NCI-H187 treated with DMSO at 0.1 percent for 48 hours (cell line): ENCODE measurements at places on chromosomes 2 and 18.
A peak's percentile ranks its signal among the peaks of the same experiment; 100 is the strongest.

GRCh38 chr2:136376798-136377211 is 258.9 kb upstream of the CXCR4 start:
- no peak for DNase-seq

GRCh38 chr2:144712550-144712940 is 192.6 kb upstream of the ZEB2 start:
- DNase-seq = no peak

- no peak for DNase-seq
These were observed 57.7 kb downstream of the CD28 start for GRCh38 chr2:203763938-203764664.

DNA sequence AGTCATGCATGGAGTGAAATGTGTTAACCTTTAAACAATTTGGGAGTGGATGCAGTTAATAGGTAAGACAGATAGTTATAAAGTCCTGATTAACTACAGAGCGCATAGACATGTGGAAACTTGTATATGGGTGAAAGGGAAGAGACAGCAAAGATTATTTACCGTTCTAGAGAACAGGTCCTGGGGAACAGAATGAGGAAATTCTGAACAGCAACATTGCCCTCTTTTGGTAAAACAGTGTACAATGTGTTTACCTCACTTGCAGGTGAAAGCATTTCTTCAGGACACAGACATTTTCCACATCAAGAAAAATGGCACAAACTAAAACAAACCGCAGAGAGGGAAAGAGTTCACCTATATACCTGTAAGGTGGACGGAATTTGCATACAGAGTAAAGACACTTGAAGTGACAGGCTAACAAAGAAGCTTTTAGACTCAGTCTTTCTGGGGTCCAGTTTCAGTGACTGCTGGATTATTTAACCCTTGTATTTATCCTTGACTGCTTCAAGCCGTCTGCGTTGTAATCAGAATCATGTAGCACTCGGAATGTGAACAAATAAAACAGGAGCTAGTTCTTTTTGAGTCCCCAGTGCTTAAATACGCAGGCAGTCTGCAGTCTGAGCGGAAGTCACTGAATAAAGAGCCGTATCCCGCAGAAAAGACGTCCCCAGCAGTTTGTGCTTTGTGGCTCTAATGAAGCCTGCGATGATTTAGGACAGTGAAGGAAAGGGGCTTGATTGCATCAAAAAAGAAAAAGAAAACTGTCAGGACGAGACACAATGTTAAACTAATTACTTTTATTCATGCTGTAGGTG is 364.8 kb upstream of the GALNT5 start:
- no peak for DNase-seq

GRCh38 chr2:188000189-188000588 is 291.5 kb upstream of the GULP1 start:
- DNase-seq = no peak

DNA sequence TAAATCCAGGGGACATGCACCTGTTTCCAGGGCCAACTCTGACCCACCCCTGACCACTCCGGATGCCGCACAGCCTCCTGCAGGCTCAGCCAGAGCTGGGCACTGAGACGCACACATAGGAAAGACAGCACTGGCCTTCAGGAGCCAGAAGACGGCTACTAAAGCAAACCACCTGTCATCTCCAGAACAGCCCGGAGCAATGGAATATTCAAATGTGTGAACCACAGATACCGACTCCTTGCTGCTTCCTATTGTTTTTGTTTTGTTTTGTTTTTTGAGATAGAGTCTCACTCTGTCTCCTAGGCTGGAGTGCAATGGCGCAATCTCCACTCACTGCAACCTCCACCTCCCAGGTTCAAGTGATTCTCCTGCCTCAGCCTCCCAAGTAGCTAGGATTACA is 94.0 kb downstream of the LAMA1 start:
- DNase-seq = no peak

- DNase-seq = no peak
These were observed 116.8 kb downstream of the CTAGE1 start for GRCh38 chr18:22300665-22301636.

GRCh38 chr2:103789381-103790095 is 1027.7 kb downstream of the TMEM182 start:
- no peak for DNase-seq

DNA sequence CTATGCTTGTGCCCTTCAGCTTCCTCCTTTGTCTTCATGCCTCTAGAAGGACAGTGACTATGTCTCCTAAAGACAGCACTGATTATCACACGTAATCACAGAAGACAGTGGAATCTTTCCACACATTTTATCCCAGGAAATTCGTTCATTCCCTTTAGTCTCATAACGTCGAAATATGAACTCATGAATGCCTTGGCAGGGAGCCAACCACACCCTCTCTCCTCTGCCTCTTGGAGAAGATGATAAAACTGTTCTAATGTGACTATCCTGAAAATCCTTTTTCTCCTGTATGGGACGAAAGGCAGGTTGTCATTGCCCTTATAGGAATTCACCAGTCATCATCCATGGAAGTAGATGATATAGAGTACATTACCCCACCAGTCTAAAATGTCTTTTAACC is 726.6 kb upstream of the FANCL start:
- DNase-seq = peak; percentile 16

DNA sequence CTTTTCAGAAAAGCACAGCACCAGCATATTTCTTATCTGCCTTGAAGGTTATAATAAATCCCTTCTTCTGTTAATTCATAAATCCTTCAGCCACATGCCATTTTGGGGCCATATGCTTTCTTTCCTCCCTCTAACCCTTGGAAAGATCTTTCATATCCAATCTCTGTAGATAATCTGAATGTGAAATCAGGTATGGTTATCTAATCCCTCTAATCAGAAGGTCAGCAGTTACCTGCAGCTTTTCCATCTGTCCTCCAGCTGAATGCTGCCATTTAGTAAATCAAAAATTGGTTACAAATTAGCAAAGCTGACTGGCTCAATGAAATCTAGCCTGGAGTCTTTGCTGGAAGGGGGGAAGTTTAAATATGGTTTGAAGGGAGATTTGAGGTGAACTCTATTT is 230.5 kb downstream of the PIK3C3 start:
- DNase-seq = no peak

- DNase-seq = no peak
These were observed 331.3 kb downstream of the SS18 start for GRCh38 chr18:25759111-25759510.

DNA sequence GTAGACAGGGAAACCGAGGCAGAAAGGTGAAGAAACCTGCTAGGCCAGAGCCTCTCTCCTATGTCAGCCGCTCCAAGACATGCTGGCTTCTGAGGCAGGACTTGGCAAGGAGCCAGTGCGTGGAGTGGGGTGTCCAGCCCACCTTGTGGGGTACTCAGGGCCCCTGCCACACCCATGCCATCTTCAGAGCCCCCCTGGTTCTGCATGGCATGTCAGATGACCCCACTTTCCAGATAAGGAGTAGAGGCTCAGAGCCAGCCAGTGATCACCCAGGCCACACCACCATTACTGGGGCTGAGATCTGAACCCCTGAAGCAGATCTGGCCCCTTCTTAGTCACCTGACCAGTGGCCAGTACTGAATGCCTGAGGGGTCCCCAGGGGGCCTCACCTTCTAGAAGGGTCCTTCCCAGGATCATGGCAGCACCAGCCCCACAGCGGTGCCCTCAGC is 14.7 kb downstream of the CROCC2 start:
- no peak for DNase-seq

DNA sequence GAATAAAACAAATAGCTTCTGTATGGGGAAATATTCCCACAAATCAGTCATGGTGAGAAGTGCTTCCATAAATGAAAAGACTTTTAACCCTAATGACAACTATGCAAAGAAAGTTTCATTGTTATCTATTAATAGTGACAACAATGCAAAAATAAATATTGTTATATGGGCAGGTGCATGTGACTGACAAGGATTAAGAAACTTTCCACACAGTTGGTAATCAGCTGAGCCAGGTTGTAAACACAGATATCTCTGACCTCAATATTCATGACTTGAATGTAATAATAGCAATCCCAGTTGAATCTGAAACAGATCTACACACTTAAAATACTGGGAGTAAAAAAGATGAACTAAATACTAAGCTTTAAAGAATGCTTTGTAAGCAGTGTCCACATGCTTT is 517.0 kb upstream of the SOX11 start:
- DNase-seq = no peak

DNA sequence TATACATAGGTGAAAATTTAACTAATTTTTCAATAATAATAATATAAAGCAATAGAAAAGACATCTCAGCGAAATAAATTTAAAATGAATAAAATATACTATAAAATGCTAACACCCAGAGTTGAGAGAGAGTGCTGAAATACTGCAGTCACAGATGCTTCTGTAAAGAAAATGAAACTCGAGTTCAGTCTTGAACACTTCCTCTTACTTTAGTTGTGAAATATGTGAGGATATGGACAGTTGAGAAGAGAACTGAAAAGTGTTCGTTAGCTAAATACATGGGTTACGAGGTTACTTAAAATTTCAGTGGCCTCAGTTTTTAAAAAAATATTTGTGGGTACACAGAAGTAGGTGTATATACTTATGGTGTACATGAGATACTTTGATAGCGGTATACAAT is 106.8 kb downstream of the DNAH7 start:
- no peak for DNase-seq

DNA sequence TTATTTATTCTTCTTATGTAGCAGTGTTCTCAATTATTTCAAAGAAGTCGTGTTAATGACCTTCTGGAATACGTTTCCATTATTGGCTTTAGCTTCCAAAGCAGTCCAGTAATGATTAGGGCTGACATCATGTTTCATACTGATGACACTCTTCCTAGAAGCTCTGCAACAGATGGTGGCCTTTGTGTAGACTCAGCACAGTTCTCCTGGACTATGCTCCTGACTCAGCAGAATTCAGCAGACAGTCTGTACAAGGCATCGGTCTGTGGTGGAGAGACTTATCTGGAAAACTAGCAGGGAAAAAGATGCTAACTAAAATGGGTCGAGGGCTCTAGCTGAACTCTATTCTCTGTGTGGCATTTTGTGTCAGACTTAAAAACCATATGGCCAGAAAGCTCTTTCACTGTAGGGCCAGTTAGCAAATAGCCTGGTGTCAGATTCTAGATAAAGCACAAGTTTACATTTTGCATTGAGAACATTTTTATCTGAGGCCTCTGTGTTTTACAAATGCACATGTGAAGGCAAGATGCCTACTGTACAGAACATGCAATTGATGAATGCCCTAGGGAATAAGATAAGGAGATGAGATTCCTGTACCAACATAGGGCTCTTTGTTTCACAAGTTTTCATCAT is 35.1 kb downstream of the GULP1 start:
- DNase-seq = no peak

DNA sequence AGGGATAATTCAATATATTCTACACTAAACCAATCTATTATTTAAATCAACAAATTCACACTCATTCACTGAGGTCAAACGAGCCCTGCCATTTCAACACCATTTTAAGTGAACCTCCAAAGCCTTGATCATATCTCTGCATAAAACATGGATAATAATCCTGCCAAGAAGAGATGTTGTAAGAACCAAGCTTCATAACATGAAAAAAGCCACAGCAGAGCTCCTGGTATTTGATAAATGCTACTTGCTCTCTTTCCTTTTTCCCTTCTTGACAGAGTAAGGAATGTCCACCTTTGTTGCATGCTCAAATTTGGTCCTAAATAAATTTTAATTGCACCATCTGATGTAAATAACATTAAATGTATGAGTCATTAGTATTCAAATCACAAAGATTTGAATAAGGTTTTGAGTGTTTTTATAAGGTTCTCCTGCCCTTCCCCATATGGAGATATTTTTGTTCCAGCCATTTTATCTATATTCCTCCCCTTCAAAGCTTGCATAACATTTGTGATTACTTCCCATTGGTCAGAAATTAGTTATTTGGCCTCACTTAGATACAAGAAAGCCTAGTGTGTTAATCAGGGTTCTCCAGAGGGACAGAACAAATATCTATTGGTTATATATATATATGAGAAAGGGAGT is 318.8 kb downstream of the RND3 start:
- DNase-seq = no peak

DNA sequence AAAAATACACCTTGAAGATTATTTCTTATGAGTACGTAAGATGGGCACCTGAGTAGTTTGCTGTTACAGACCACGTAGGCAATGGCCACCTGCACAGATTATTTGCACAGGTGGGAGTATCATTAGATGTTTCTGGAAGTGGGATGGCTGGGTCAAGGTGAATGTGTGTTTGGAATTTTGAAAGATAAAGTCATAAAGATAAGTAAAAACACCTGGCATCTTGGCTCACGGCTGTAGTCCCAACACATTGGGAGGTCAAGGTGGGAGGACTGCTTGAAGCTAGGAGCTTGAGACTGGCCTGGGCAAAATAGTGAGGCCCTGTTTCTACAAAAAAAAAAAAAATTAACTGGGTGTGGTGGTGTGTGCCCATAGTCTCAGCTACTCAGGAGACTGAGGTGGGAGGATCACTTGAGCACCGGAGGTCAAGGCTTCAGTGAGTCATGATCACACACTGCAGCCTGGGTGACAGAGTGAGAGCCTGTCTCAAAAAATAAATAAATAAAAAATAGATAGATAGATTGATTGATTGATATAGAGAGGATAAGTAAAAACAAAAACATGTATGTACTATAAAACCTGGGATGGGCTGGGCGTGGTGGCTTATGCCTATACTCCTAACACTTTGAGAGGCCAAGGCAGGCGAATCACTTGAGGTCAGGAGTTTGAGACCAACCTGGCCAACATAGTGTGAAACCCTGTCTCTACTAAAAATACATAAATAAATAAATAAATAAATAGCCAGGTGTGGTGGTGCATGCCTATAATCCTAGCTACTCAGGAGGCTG is 30.4 kb downstream of the ODC1 start:
- DNase-seq = no peak

GRCh38 chr2:164739966-164740365 is 101.7 kb downstream of the COBLL1 start:
- no peak for DNase-seq

DNA sequence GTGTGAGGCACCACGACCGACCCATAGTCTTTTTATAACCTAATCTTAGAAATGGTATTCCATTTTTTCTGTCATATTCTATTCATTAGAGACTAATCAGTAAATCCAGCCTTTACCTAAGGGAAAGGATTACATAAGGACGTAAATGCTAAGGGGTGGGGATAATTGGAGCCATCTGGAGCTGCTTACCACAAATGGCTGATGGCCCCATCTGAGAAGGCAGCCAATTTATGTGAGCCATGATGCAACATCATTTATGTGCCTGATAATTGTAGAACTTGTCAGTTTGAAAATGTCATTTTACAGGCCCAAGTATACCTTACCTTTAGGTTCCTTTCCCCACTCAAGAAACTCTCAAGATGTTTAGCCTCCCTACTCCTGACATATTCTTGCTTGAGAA is 44.0 kb downstream of the ARHGEF33 start:
- DNase-seq = no peak

GRCh38 chr18:8821531-8821930 is 116.2 kb downstream of the MTCL1 start:
- DNase-seq = no peak

GRCh38 chr2:54522624-54523281 is 66.6 kb downstream of the SPTBN1 start:
- peak; percentile 61 for DNase-seq

DNA sequence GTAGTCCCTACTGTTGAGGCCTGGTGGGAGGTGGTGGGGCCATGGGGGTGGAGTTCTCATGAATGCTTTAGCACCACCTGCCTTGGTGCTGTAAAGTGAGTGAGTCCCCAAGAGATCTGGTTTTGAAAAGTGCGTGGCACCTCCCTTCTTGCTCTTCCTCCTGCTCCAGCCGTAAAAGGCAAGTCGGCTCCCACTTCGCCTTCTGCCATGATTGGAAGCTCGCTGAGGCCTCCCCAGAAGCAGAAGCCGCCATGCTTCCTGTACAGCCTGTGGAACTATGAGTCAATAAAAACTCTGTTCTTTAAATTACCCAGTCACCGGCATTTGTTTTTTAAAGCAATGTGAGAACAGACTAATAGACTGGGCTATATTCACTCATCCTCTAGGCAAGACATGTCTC is 141.3 kb upstream of the ALKAL2 start:
- DNase-seq = no peak
